D341Med (cell line): ENCODE measurements at places on chromosomes 2 and 18.
A peak's percentile ranks its signal among the peaks of the same experiment; 100 is the strongest.

- peak; percentile 42 for DNase-seq
These were observed at the start of gene GALR1 for GRCh38 chr18:77249569-77250500. TSS of gene GALR1 (plus strand) at chr18:77249848. CDS start at chr18:77250549, 701 bp downstream.

DNA sequence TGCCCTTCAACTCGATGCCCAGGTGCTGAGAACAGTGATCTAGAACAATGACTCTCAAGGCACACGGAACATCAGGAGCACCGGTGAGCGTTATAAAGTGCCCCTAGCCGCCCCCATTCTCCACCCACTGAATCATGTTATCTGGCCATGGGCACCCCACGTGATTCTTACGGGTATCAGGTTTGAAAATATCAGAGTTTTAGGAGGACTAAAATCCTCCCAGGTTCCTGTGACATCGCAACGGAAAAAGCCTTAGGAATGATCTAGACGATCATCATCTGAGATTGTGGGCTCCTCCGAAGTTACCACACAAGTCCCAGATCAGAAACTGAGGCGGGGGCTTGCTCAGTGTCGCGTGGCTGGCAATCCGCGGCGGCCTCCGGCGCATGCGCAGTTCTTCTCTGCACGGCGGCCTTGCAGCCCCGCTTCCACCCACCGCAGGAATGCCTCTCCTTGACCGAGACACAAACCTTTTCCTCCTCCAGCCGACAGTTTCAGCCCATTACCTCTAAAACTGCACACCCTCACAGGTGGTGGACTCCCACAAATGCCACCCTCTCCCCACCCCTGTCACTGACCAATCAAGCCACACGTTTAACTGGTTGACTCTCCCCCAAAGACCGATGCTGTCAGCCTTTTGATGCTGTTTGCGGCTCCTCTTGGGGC, 5.8 kb upstream of the MRPL33 start:
- DNase-seq = no peak

DNA sequence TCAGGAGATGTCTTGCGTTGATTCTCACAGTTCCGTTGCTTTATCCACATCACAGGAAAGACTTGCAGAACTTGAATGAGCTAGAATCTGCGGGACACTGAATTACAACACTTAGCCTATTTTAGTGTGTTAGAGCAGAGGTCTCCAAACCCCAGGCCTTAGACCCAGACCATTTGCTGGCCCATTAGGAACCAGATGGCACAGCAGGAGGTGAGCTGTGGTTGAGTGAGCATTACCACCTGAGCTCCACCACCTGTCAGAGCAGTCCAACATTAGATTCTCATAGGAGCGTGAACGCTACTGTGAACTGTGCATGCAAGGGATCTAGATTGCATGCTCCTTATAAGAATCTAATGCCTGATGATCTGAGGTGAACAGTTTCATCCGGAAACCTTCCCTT, 3.8 kb downstream of the MRPL30 start:
- DNase-seq = no peak

DNA sequence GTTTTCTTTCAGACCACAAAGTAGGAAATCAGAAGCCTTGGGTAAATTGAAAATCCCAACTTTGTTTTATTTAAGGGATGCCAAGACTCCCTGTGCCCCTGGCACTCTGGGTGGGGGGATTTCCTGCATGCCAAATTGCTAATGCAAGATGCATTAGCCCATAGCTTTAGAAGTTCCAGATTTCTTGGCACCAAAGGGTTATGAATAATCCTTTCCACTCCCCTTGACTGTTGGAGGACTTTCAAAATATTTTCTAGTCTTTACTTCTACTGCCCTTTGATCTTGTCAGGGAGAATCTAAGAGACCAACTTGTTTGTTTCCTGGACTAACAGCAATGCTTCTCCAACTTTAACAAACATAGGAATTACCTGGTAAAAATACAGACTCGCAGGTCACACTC, 81.8 kb upstream of the TGIF1 start:
- DNase-seq = no peak

DNA sequence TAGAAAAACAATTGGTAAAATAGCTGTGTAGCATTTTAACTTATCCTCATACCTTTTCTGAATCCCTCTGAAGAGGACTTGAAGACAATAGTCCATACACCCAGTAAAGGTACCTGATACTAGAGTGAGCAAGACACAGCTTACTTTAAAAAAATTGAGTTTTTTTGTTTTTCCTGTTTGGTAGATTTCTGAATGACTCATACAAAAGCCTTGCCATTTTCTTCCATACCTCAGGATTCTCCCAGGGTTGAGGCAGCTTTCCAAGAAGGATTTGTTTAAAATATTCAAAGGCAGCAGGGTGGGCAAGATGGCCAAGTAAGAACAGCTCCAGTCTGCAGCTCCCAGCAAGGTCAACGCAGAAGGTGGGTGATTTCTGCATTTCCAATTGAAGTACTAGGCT, 551.0 kb upstream of the LRATD1 start:
- no peak for DNase-seq

DNA sequence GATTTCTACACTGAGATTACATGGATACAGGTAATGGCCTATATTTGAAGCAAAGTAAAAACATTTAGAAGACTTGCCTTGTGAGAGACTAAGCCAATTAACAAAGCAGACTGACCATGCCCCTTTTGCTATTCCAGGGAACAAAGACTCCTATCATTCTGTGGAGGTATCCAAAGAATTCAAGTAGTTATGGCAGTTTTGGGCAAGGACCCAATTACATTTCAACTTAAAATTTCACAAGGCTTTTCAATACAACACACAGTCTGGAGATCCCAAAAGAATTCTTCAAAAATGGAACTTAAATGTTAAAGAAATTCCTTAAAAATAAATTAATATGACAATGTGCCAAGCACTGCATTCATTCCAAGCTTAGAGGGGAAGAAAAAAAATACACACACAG, 109.2 kb upstream of the CHRNA1 start:
- no peak for DNase-seq

GRCh38 chr2:187686416-187687024, 132.3 kb upstream of the TFPI start:
- DNase-seq = no peak

DNA sequence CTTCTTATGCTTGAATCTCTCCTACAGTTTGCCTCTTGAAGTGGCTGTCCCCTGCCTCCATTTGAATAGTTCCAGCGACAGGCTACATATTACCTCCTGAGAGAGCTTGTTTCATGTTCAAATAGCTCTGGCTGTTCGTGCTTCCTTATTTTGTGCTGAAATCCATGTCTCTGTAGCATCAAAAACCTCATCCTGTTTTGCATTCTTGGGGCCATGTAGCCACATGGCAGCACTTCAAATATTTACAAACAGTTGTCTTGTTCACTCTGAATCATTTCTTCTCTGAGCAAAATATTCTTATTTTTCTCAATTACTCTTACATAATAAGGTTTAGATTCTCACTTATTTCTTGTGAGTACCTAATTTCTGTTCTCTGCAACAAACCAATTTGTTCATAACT, 1243.1 kb upstream of the NXPH2 start:
- DNase-seq = no peak

- DNase-seq = no peak
These were observed 153.5 kb downstream of the RPIA start for GRCh38 chr2:88844960-88845359.

GRCh38 chr2:128455721-128456050, 137.0 kb upstream of the HS6ST1 start:
- no peak for DNase-seq

- no peak for DNase-seq
These were observed 491.8 kb downstream of the TXNL1 start for GRCh38 chr18:56146565-56146964.

- peak; percentile 75 for DNase-seq
These were observed 232.3 kb downstream of the DCC start for GRCh38 chr18:52572036-52573000.

DNA sequence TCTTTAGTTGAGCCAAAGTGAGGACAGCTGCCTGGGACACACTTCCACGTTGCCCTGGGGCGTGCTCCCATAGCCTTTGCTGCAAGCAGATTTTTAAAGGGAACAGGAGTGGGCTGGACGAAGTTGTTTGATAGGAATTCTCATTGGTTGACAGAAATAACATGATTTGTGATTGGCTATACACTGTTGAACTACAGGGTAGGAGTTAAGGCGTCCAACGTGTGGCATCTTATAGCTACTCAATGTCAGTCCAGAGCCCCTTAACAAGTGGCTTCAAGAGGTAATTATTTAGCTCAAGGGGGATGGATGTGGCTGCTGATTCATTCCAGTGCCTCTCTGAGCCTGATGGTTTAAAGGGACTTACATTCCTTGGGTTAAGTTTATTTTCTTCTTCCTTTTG, 65.5 kb downstream of the ACAA2 start:
- no peak for DNase-seq

- DNase-seq = no peak
These were observed 261.4 kb downstream of the TWIST2 start for GRCh38 chr2:239109041-239109927.

DNA sequence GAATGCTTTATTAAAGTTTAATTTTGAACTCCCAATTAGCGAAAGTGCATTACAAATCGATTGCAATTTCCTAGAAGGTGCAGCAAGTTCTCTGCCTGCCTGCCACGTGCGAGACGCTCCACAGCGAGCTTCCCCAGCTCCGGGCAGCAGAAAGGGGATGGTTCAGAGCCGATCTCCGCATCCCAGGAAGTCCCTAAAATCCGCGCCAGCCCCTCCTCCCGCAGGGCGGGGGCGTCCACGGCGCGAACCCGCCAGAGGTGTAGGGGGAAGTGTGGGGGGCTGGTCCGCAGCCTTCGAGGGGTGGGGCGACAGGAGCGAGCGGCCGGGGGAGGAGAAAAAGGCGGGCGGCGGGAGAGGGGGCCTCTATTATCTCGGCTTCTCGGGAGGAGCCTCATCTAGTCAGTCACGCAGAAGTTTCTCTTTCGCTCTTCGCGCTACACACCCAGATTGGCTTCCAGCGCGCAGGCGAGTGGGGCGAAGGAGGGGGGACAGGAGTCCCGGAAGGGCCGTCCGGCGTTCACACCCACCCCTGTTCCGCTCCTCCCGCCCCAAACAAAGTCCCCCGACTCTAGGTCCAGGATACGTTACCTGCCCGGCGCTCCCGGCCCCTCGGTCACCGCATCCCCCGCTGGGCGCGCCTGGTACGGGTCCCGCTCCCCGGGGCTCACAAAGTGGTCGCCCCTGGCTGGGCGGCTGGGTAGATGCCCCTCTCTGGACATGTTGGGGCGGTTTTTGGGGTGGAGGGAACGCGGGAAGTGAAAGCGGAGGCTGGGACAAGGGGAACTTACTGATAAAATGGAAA, 9.1 kb upstream of the NR4A2 start:
- DNase-seq = peak; percentile 71

GRCh38 chr2:68155618-68156017, 2.1 kb upstream of the PNO1 start:
- no peak for DNase-seq

GRCh38 chr2:186968277-186968676, 119.3 kb upstream of the ZSWIM2 start:
- DNase-seq = no peak

GRCh38 chr18:6255116-6255705, 159.5 kb downstream of the L3MBTL4 start:
- no peak for DNase-seq

- DNase-seq = no peak
These were observed 209.0 kb downstream of the L3MBTL4 start for GRCh38 chr18:6205706-6206105.

DNA sequence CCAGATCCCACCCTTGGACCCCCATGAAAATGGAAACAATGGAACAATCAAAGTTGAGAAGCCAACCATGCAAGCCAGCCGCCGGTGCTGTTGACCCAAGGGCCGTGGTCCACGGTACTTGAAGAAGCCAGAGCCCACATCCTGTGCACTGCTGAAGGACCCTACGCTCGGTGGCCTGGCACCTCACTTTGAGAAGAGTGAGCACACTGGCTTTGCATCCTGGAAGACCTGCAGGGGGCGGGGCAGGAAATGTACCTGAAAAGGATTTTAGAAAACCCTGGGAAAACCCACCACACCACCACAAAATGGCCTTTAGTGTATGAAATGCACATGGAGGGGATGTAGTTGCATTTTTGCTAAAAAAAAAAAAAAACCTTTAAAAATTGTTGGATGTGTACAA, 26.5 kb upstream of the TXNDC2 start:
- no peak for DNase-seq

- DNase-seq = no peak
These were observed 199.1 kb upstream of the POU3F3 start for GRCh38 chr2:104654811-104655210.

- DNase-seq = no peak
These were observed 10.5 kb downstream of the GDF7 start for GRCh38 chr2:20677301-20678085.

DNA sequence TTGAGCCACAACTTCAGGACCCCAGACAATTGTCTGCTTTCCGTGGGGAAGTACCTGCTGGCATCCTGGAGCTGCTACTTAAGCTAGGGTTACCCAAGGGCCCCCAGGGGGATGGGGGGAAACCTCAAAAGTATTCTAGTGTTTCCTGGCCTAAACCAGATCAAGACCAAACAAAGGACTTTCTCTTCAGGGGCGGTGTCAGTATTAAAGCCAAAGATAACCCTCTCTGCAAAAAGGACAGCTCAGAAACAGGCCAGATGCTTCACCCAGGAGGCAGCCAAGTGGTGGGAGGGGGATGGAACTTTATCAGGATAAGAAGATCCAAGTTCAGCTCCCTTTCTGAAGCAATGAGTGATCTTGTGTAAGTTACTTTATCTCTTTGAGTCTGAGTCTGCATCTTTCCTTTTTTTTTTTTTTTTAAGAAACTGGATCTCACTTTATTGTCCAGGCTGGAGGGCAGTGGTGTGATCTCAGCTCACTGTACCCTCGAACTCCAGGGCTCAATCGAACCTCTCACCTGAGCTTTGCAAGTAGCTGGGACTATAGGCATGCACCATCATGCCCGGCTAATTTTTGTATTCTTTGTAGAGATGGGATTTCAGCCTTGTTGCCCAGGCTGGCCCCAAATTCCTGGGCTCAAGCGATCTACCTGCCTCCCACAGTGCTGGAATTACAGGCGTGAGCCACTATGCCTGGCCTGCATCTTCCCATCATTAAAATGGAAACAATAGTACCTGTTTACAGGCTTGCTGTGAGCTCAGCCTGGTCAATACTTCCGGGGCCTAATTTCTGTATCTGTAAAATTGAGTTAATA, 151.8 kb upstream of the PTPRM start:
- DNase-seq = no peak

GRCh38 chr2:31523871-31524492, 56.8 kb downstream of the SRD5A2 start:
- DNase-seq = peak; percentile 52

GRCh38 chr18:13381944-13382365, 163.4 kb downstream of the LDLRAD4 start:
- DNase-seq = no peak

DNA sequence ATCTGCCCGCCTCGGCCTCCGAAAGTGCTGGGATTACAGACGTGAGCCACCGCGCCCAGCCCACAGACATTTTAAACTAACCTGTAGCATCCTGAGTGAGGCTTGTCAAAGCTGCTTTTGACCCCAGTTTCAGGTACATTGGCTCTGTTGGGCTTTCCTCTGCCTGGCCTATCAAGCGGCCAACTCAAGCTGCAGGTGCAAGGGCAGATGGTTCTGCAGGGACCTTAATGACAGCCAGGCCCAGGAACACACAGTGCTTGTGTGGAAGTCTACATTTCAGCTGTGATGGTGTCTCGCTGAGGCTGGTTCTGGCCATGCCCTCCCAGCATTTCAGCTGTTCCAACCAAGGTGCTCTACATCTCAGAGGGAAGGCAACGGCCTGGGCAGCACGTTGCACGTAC, 18.4 kb downstream of the INPP4A start:
- peak; percentile 9 for DNase-seq

GRCh38 chr2:210287301-210287700, 27.7 kb downstream of the MYL1 start:
- DNase-seq = no peak

GRCh38 chr18:47100212-47100831, 50.0 kb downstream of the HDHD2 start:
- peak; percentile 82 for DNase-seq

- DNase-seq = no peak
These were observed 192.0 kb downstream of the PARD3B start for GRCh38 chr2:204737296-204737695.
